MM.1S (cell line): ENCODE measurements at places on chromosomes 13 and 19.

DNA sequence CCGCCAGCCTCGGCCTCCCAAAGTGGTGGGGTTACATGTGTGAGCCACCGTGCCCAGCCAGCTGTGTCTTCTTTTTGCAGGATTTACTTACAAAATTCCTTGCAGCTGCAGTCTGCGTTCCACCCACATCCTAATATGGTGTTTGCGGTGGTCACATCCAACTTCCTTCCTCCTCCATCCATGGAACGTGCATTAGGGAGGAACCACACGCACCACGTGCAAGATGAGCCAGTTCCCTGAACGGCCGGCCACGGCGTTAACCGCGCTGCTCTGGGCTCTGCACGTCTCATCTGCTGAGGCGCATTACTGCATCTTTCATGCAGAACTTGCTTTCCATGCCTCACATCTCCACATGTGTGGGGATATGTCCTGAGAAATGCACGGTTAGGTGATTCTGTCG, 13.0 kb upstream of the SIGLEC11 start:
- no peaks in the 10 kb centered on the region for H3K27me3 ChIP-seq
- H3K4me1 ChIP-seq = no peaks in the 10 kb centered on the region
- H3K36me3 ChIP-seq = no peaks in the 10 kb centered on the region
- H3K27ac ChIP-seq = no peak overlapping the region

GRCh38 chr13:40624383-40624782, 42.1 kb downstream of the FOXO1 start:
- no peak for DNase-seq
- H3K4me1 ChIP-seq = no peaks in the 10 kb centered on the region
- H3K27me3 ChIP-seq = no peaks in the 10 kb centered on the region

GRCh38 chr13:48618937-48619336, 34.8 kb upstream of the CYSLTR2 start:
- no peak overlapping the region for H3K4me3 ChIP-seq
- H3K36me3 ChIP-seq = no peaks in the 10 kb centered on the region
- no peaks in the 10 kb centered on the region for H3K4me1 ChIP-seq

GRCh38 chr19:40596608-40597328, 4.4 kb upstream of the LTBP4 start:
- no peak for DNase-seq
- H3K27ac ChIP-seq = no peak overlapping the region
- no peaks in the 10 kb centered on the region for H3K36me3 ChIP-seq
- H3K4me3 ChIP-seq = no peak overlapping the region

- no peak for DNase-seq
- H3K27ac ChIP-seq = no peak overlapping the region
- no peaks in the 10 kb centered on the region for H3K27me3 ChIP-seq
- H3K36me3 ChIP-seq = no peaks in the 10 kb centered on the region
These were observed 129.9 kb downstream of the GGACT start for GRCh38 chr13:100458673-100459072.

DNA sequence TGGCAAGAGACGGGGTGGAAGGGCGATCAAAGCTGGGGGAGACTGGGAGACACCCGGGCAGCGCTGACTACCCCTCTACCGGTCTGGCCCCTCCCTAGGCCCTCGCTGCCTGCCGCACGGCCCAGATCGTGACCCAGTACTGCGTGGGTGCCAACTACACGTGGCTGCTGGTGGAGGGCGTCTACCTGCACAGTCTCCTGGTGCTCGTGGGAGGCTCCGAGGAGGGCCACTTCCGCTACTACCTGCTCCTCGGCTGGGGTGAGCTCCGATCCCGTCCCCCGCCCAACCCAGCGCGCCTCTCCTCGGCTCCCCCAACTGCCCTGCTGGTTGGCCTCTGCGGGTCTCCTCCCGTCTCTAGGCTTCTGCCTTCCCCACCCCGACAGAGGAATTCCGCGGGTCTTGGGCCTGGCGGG, 8.8 kb downstream of the GIPR start:
- H3K36me3 ChIP-seq = no peaks in the 10 kb centered on the region
- H3K27ac ChIP-seq = no peak overlapping the region
- peaks cover 20% of the 10 kb centered on the region for H3K27me3 ChIP-seq

GRCh38 chr13:72221276-72221962, 354.4 kb upstream of the DACH1 start:
- no peak overlapping the region for H3K4me3 ChIP-seq
- no peaks in the 10 kb centered on the region for H3K27me3 ChIP-seq
- no peaks in the 10 kb centered on the region for H3K4me1 ChIP-seq
- H3K27ac ChIP-seq = no peak overlapping the region

DNA sequence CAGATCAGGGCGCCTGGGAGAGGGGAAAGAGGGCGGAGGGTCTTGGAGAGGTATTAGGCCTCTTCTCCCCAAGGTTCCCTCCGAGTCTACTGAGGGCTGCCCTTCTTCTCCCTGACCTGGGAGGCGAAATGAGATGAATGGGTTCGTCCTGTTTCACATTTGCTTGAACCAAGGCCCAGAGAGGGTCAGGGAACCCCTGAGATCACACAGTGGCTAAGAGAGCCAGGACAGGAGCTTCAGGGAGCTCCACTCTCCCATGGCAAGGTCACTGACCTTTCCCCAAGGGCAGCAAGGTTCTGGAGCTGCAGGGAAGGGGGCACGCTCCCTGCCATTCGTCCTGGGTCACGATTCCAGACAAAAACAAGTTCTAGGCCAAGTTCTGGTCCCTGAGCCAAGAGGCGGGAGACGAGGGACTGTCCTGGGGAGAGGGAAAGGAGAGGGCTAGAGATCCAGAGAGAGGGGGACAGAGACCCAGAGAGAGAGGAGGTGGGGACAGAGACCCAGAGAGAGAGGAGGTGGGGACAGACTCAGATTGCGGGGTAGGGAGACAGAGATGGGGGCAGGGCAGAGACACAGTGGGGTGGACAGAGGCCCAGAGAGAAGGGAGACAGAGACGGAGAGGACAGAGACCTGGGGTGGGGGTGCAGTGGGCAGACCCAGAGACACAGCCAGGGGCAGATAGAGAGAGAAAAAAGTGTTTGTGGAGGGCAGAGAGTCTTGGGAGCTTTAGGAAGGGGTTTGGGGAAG, 541 bp downstream of the ASPDH start:
- no peak overlapping the region for H3K27ac ChIP-seq
- H3K36me3 ChIP-seq = no peaks in the 10 kb centered on the region
- no peak overlapping the region for H3K4me3 ChIP-seq
- H3K27me3 ChIP-seq = no peaks in the 10 kb centered on the region
- DNase-seq = no peak
- H3K4me1 ChIP-seq = 0 out of 2 replicates have a peak, but pooled peaks cover 4% of the 10 kb centered on the region

DNA sequence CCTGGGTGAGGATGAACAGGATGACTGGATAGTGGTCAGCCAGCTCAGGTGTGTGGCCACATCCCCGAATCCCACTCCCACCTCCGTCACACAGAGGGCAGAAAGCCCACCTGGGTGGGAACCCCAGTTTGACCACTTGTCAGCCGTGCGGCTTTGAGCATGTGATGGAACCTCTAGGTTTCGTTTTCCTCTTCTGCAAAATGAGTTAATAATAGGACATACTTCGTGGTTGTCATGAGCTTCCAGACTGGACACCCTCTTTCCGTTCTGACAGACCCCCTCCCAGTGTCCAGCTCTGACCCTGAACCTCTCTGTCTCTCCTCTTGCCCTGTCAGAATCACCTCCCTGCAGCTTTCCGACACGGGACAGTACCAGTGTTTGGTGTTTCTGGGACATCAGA, 1.8 kb downstream of the AXL start:
- H3K4me3 ChIP-seq = peak overlapping the region; percentile 27; the same call in 1 of the 2 replicates
- DNase-seq = no peak
- no peak overlapping the region for H3K27ac ChIP-seq

- DNase-seq = no peak
- H3K36me3 ChIP-seq = no peaks in the 10 kb centered on the region
- no peak overlapping the region for H3K4me3 ChIP-seq
These were observed 1.5 kb downstream of the KCNN1 start for GRCh38 chr19:17968362-17968761.

GRCh38 chr19:39196860-39197562, at the start of gene NCCRP1:
TSS of gene NCCRP1 (plus strand) at chr19:39196964. CDS start at chr19:39196983, 19 bp downstream.
- DNase-seq = no peak
- peaks cover 78% of the 10 kb centered on the region for H3K27me3 ChIP-seq
- no peaks in the 10 kb centered on the region for H3K4me1 ChIP-seq
- no peak within 1 kb of the TSS for H3K27ac ChIP-seq

DNA sequence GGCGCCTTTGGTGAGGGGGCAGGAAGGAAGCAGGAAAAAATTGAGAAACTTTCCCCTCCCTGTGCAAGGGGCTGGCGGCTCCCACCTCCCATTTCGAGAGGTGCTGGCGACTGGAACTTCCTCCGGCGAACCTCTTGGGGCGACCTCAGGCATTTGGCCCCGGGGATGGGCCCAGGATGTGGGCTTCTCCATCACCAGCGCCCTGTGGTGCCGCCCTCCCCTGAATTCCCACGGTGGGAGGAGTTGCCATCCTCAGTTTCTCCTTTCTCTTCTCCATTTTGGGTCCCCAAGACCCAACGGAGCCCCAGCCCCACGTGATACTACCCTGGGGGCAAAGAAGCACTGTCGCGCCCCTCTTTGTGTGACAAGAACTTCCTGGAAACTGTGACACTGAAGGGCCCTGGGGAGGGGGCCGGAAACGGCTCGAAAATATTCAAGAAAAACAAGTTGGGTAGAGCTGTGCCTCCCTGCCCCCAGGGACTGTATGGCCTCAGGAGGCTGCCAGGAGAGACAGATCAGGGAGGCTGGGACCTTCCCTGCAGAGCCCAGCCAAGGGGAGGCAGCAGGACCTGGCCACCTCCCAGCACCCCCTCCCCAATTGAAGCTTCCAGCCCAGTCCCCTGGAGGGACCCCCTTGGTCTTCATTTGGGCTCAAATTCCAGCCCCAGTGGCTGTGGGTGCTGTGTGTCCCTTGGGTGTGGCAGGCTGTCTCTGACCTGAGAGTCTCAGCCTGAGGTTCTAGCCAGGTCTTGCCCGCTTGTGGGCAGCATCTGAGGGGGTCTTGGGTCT, 16.2 kb upstream of the AP1M2 start:
- no peaks in the 10 kb centered on the region; the same call in 1 of the 2 replicates for H3K4me1 ChIP-seq
- no peak for DNase-seq
- H3K36me3 ChIP-seq = no peaks in the 10 kb centered on the region
- peak overlapping the region; percentile 93 for H3K4me3 ChIP-seq

DNA sequence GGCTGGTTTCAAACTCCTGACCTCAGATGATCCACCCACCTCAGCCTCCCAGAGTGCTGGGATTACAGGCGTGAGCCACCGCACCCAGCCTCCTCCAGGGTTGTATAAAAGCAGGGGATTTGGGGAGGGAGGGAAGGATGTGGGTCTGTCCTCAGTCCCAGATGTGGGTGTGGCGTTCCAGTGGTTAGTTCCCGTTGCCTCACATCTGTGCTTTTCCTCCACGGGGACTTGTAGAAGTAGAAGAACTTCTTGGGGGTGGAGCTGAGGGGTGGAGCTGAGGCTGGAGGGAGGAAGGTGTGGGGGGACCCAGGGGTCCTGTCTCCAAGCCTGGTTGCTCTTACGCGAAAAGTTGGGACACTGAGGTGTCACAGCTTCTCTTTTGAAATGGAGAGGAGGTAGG, 514 bp upstream of the MCEMP1 start:
- H3K4me1 ChIP-seq = 0 out of 2 replicates have a peak, but pooled peaks cover 3% of the 10 kb centered on the region
- H3K4me3 ChIP-seq = no peak overlapping the region

- no peaks in the 10 kb centered on the region for H3K36me3 ChIP-seq
- DNase-seq = no peak
- no peak overlapping the region for H3K27ac ChIP-seq
- H3K4me3 ChIP-seq = no peak overlapping the region
These were observed 82.0 kb downstream of the PCDH9 start for GRCh38 chr13:67148161-67148571.

GRCh38 chr19:1057176-1057855, 9.7 kb upstream of the ARHGAP45 start:
- H3K4me3 ChIP-seq = no peak overlapping the region
- H3K36me3 ChIP-seq = no peaks in the 10 kb centered on the region
- H3K4me1 ChIP-seq = no peaks in the 10 kb centered on the region
- H3K27ac ChIP-seq = no peak overlapping the region
- DNase-seq = peak; percentile 52

- no peak overlapping the region for H3K27ac ChIP-seq
- DNase-seq = no peak
- no peak overlapping the region for H3K4me3 ChIP-seq
These were observed 22.5 kb downstream of the LDLR start for GRCh38 chr19:11111771-11112144.

DNA sequence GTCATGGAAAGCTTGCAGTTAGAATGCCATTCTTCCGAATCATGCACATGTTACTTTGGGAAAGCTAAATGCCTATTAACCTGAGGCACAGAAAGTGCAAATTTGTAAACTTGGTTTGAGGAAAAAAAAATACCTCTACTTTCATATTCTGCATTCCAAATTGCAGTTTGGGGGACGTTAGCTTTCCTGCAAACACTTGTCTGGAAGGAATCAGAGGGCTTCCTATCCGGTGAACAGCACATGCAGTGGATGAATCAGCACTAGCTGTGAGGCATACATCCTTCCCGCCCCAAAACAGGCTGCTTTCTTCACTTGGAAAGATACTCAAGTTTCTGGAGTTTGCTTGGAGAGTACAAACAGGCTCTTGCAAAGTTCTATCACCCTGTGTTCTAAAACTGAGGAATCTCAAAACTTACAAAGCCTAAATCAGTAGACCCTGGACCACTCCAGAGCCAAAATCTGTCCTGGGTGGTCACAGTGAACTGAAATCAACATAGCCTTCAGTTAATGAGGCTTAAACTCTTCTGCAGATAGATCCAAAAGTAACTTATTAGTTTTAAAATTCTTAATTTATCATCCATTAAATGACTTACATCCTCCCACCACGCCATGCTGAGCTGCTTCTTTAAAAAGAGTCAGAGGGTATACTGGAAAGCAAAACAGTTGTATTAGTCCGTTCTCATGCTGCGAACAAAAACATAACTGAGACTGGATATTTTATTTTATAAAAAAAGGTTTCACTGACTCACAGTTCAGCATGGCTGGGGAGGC, 802.3 kb upstream of the ARGLU1 start:
- H3K4me1 ChIP-seq = no peaks in the 10 kb centered on the region
- no peaks in the 10 kb centered on the region for H3K27me3 ChIP-seq
- no peak overlapping the region for H3K27ac ChIP-seq
- no peaks in the 10 kb centered on the region for H3K36me3 ChIP-seq
- no peak for DNase-seq

- no peak overlapping the region for H3K27ac ChIP-seq
- no peaks in the 10 kb centered on the region for H3K27me3 ChIP-seq
- H3K4me1 ChIP-seq = no peaks in the 10 kb centered on the region
- H3K36me3 ChIP-seq = no peaks in the 10 kb centered on the region
- no peak overlapping the region for H3K4me3 ChIP-seq
These were observed 26.3 kb upstream of the DCLK1 start for GRCh38 chr13:36157480-36157879.

DNA sequence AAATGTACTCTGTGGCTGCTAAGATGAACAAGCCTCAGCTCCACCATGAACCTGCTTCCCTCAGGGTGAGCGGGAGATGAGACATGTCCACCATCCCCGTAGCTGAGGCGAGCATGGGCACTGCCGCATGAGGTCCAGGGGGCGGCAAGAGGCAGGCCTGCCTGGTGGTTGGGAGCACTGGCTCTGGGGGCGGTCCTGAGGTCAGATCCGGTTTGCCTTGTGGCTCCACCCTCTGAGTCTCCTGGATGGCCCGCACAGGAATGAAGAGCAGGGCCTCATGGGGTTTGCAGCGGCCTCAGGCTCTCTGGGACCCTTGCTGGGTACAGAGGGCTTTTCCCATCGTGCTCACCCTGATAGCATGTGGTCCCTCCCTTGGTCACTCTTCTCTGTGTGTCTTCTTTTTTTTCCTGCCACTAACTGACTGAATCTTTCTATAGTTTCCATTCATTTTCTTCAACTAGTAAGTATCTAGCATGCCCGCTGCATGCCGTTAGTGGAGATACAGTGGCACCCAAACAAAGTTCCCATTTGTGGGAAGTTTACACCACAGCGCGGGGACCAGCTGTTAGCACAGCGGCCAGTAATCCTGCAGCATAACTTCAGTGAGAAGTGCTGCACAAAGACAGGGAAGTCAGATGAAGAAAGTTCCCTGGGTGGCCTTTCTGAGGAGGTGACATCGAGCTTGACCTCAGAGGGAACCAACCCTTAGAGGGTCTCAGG, 37.3 kb downstream of the CAPN12 start:
- no peaks in the 10 kb centered on the region for H3K27me3 ChIP-seq
- H3K4me3 ChIP-seq = no peak overlapping the region
- no peaks in the 10 kb centered on the region for H3K4me1 ChIP-seq
- H3K36me3 ChIP-seq = no peaks in the 10 kb centered on the region
